ENCODE measurements at places on chromosomes 11 and 22.

- DNase-seq = no peak
Observed at GRCh38 chr11:2758751-2759150, 59.0 kb upstream of the KCNQ1OT1 start.

- DNase-seq = no peak
Observed at GRCh38 chr22:27197618-27198017, 540.2 kb downstream of the MIAT start.

DNA sequence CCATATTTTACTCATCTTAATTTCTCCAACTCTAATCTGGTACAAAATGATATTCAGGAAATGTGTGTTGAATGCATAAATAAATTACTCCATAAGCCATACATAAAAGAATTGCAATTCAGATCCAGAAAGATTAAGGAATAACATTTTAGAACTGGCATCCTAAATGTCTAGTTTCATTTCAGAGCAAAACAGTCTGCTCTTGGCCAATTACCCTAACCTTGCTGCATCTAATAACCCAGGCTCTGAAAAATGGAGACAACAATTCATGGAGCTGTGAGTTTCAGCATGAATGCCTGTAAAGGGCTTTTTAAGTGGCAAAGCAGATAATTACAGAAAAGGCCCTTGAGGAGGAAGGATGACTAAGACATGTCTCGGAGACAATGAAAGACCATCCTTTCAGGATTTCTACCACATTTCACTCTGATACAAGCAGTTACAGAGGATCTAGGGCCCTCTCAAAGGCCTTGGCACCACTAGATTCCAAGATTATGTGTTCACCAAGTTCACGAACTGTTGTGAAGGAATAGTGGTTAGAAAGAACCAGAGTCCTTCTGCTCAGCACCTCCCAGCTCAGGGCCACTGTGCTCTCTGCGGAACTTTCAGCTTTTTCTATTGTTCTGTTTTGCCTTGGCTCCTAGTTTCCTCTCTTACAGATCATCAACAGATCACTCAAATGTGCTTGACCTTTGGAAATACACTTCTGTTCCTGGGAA lies 157.6 kb upstream of the BLID start:
- DNase-seq = no peak

GRCh38 chr11:91921974-91922373 lies 302.6 kb upstream of the FAT3 start:
- no peak for DNase-seq

- no peak for DNase-seq
Observed at GRCh38 chr11:20369826-20370225, 6.3 kb downstream of the HTATIP2 start.

DNA sequence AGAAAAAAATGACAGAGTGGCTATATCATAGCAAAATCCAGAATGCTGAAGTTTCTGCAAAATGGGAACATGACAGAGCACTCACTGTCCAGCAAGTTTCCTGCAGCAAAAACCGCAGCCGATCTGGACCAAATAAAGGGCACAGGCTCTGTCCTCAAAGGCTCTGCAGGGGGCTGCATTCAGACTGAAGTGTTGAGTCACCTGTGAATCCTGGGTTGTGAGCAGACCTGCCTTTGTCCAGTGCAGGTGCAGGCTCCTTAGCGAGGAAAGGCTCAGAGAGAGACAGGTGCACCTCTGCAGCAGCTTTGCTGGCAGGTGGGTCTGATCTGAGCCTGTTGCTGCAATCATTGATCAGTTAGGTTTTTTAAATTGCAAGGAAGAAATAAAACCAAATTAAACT lies 29.3 kb upstream of the NFAM1 start:
- no peak for DNase-seq

DNA sequence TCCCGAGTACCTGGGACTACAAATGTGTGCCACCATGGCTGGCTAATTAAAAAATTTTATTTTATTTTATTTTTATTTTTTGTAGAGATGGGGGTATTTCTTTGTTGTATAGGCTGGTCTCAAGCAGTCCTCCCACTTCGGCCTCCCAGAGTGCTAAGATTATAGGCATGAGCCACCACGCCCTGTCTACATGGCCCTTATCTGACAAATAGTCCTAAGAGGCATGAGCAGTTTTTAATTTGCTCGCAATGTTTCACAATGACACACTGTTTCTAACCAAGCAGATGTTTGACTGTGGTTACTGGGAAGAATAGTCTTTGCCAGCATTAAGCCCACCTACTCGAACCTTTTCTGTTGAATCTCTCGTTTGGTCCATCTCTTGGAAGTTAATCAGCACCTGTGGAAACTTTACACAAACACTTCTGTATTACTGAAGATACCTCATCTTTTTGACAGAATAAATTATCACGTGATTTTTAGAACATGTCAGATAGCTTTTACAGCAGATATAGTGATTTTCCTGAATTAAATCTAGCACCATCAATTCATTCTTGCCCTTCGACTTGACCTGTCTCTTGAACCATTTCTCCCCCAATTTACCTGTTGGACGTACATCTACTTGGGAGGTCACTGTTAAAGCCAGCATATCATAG lies 71.4 kb downstream of the MTMR3 start:
- DNase-seq = no peak

- DNase-seq = no peak
Observed at GRCh38 chr11:114827736-114828135, 149.4 kb downstream of the NXPE2 start.

DNA sequence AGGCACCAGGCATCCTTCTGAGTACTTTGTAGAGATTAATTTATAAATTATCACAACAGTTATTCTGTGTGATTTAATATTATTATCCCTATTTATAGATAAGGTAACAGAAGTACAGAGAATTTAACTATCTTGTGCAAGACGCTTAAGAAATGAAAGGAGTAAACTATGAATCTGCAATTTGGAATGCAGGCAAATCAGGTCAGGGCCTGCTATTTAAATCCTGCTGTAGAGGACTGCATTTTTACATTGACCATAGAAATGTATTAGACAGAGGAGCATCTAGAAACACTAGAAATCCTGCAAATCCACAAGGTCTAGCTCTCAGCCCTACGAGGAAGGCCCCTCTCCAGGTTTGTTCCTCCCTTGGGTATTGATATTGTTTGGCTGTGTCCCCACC lies 336.2 kb downstream of the ETS1 start:
- DNase-seq = no peak

Data from endothelial cell (in vitro differentiated cells).